ENCODE measurements at places on chromosomes 1 and 21.

DNA sequence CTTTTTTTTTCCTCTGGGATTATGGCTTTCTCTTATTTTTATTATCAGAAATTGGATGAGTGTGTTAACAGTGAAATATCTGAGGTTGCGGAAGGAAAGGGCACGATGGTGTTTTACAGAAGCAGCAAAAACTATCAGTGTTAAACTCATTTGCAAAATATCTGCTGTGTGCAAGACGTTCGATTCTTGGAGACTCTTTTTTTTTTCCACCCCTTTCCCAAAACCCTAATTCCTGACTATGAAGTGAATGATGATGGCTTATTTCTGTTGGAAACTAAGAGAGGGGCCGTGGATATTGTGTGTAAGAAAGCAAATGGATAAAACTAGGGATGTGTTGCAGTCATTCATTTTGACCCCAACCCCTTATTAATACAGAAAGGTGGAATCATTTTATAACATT is 677 bp downstream of the NCAM2 start:
- DNase-seq, result no peak

DNA sequence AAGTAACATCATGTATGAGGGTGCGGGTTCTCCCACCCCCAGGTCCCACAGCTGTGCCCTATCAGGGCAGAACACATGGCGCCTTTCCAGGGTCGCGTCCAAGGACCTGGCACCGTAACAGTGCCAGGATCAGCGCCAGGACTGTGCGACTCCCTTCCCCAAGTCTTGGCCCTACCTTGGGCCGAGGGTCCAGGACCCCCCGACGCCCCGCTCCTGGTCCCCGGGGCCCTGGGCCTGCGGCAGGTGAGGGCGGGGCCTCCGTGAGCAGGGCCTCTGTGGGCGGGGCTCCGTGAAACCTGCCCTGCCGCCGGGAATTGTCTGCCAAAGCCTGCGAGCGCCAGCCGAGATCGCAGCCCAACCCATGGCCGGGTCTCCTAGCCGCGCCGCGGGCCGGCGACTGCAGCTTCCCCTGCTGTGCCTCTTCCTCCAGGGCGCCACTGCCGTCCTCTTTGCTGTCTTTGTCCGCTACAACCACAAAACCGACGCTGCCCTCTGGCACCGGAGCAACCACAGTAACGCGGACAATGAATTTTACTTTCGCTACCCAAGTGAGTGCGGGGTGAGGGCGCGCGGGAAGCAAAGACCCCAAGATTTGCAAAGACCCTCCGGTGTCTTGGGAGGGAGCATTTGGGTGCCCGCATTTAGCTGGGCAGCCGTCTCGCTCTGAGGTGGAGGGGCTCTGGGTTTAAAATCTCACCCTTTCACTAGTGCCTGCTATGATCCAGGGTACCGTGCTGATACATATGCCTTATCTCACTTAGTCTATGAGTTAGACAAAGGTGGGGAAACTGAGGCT is at the start of gene RHBG:
RHBG (plus strand) TSS at position 323 of the 796 bp plus-strand sequence; CDS start at position 362, 39 bp downstream.
- DNase-seq, result peak; percentile 56

- DNase-seq, result peak; percentile 53
Observed at GRCh38 chr1:59994302-59995198, 68.0 kb upstream of the CYP2J2 start.

DNA sequence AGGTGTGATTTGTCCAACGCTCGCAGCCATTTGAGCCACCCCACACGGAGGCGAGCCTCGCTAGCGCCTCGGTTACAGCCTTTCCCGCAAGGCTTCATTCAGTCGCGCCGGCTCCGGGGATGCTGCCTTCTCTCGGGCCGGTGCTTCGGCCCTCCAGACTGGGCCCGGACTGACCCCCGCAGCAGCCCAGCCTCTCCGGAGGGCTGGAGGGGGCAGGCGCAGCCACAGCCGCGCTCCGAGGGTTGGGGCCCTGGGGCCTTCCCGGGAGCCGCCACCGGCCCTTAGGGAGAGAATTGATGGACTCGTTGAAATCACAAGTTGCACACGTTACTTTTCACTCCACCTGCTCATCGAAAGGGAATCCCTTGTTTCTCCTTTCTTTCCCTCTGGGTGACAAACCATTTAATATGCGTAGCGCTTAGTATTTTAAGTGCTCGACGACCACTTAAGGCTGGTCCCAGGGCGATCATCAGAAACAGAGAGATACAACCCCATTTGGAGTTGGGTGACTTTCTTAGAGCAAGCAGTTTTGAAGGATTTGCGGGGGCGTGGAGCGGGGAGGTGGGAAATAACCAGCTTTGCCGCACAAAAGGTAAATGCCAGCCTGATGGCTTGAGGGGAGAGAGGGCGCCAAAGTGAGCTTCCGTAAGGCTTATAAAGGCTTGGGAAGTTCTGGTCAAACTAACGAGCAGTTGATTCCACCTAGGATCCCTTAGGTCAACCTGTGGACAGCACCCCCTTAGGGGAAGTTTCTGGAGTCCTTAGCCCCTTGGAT is 24.6 kb upstream of the ENAH start:
- DNase-seq, result no peak

GRCh38 chr1:64769482-64769881 is 24.6 kb downstream of the RAVER2 start:
- DNase-seq, result no peak

- DNase-seq, result no peak
Observed at GRCh38 chr1:164671966-164672571, 113.1 kb downstream of the PBX1 start.

DNA sequence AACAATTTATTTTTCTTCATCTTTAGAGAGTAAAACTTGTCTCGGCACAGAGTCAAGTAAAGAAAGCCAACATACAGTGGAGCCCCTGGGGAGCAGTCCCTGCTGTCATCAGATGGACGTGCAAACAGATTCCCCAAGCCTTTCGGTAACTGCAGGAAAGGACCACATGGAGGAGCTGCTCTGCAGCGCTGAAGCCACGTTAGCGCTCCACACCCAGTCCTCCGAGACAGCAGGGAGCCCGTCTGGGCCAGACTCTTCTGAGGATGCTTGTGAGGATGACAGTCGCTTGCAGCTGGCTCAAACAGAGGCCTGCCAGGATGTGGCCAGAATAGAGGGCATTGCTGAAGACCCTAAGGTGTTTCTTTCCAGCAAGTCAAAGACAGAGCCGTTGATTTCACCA is 77.1 kb upstream of the SCCPDH start:
- peak; percentile 79 for DNase-seq

DNA sequence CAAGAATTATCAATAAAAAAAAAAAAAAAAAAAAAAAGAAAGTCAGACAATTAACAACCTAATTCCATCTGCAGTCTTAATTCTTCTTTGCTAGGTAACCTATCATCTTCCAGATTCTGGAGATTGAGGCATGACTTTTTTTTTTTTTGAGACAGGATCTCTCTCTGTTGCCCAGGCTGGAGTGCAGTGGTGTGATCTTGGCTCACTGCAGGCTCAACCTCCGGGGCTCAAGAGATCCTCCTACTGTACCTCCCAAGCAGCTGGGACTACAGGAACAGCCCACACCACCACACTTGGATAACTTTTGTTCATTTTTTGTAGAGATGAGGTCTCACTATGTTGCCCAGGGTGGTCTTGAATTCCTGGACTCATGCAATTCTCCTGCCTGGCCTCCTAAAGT is 4.6 kb upstream of the RAD54L start:
- no peak for DNase-seq

DNA sequence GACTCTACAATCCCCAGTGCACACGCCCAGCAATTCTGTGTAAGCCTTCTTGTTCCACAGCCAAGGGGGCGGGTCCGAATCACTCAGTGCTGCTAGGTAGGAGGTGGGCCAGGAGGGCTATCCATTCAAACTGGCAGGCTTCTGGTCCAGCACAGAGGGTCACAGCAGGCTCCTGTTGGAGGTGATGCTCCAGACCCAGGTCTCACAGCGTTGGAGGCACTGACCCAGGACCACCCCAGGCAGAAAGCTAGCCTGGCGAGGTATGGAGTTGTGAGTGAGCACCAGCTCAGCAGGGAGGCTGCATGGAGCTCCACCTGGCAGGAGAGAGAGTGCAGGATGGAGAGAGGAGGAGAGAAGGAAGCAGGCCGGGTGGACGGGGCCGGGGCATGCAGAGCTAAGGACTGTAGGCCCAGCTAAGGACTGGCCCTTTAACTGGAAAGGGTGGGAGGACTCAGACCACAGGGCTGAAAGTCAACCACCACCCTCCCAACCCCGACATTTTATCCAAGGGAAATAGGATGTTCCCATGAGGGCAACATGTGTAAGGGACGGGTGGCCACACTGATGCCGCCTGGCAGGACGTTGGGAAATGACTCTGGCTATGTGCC is 38.7 kb downstream of the GPR161 start:
- no peak for DNase-seq

DNA sequence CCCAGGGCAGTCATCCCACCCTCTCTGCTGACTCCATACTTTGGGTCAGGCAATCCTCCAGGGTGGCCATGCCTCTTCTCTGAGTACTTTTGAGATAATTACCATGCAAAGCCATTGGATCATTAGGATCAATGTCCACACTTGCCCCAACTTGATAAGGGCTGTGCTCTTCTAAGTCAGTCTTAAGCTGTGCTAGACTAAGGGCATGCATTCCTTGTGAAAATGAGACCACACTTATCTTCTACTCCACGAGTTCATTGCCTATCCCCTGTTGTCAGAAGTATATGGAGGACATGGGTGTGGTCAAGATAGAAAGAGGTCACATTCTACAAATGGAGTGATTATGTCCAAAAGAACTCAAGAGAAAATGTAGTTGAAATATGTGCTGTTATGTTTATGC is 18.9 kb upstream of the SSX2IP start:
- no peak for DNase-seq

- no peak for DNase-seq
Observed at GRCh38 chr1:156618853-156619581, at the start of gene HAPLN2. Gene HAPLN2 (plus strand): TSS chr1:156619415. CDS start chr1:156623491, 4,076 bp downstream.

- no peak for DNase-seq
Observed at GRCh38 chr21:37507716-37508115, 141.1 kb downstream of the DYRK1A start.

DNA sequence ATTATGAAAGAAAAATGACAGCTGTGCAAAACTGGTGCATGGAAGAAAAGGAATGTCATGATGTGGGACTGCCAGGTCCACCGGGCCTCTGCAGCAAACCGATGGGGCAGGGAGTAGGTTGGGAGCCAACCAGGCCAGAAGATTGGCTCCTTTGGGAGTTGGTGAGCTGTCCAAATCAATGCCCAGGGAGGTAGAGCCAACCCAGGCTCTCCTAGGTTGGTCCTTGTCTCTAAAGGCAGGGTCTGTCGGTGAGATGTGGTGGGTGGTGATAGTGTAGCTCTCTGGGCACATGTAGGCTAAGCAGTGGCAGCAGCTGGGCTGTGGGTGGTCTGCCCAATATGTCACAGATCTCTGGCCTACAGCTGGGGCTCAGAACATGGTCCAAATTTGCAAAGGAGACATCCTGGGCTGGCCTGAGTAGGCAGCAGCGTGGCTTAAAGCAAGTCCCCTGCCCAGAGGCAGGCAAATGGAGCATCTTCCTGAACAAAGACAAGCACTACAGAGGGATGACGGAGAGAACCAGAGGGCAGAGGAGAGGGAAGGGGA is 61.2 kb upstream of the PRDX6 start:
- no peak for DNase-seq

- DNase-seq, result no peak
Observed at GRCh38 chr1:209659909-209660308, 7.7 kb upstream of the LAMB3 start.

DNA sequence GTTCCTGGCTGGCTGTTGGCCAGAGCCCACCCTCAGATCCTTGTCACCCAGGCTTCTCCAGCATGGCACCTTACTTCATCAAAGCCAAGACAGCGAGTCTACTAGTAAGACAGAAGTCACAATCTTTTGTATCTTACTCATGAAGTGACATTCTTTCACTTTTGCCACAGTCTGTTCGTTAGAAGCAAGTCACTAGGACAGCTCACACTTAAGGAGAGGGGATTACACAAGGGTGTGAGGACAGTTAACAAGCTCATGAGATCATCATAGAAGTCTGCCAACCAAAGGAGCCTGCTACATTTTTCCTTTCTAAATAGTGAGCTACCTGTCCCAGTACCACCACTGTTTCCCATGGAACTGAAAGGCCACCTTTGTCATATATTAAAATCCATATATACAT is 61.5 kb downstream of the PACC1 start:
- peak; percentile 39 for DNase-seq

DNA sequence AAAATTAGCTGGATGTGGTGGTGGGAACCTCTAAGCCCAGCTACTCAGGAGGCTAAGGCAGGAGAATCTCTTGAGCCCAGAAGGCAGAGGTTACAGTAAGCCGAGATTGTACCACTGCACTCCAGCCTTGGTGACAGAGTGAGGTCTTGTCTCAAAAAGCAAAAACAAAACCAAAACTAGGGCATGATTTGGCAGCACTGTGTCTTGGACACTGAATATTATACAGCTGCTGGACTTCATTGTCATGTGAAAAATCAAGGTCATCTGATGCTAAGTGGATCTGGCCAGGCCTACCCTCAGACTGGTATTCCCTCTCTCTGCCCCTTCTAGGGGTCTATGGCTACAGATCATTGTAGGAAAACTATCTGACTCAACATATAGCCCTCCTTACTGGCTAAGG is 55.2 kb upstream of the MRPS6 start:
- no peak for DNase-seq

DNA sequence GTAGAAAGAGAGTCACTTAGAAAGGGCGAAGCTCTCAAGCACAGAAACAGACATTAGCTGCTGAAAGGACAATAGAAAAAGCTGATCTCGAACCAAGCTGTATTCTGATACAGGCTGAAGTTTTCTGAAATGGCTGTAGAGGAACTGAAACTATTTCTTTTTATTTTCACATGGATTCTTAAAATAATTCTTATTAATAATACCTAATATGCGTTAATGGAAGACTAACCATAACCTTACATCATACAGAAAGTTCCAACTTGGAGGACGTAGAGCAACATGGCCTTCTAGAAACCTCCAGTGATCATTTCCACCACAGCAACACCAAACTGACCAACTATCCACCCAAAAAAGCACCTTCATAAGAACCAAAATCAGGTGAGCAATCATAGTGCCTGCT is 52.8 kb upstream of the ACADM start:
- no peak for DNase-seq

GRCh38 chr1:8641377-8641997 is 176.0 kb downstream of the RERE start:
- no peak for DNase-seq

GRCh38 chr1:26417111-26417759 is 6.6 kb downstream of the LIN28A start:
- peak; percentile 86 for DNase-seq

GRCh38 chr1:207495801-207496792 is at the start of gene CR1:
Gene CR1 (plus strand): TSS chr1:207496157. CDS start chr1:207496268, 111 bp downstream.
- DNase-seq, result peak; percentile 38

GRCh38 chr1:22747021-22747734 is 36.5 kb downstream of the EPHB2 start:
- DNase-seq, result peak; percentile 32

- no peak for DNase-seq
Observed at GRCh38 chr1:161111527-161111926, 6.3 kb downstream of the PFDN2 start.

- peak; percentile 65 for DNase-seq
Observed at GRCh38 chr1:201505503-201505890, 1.4 kb downstream of the CSRP1 start.

GRCh38 chr1:79271759-79272158 is 265.2 kb upstream of the ADGRL4 start:
- DNase-seq, result no peak

- no peak for DNase-seq
Observed at GRCh38 chr1:110593902-110594301, 12.3 kb downstream of the KCNA2 start.

Data from AG20443 (cell line).